Myocyte (in vitro differentiated cells): ENCODE measurements at places on chromosomes 2 and 18.
A peak's percentile ranks its signal among the peaks of the same experiment; 100 is the strongest.

DNA sequence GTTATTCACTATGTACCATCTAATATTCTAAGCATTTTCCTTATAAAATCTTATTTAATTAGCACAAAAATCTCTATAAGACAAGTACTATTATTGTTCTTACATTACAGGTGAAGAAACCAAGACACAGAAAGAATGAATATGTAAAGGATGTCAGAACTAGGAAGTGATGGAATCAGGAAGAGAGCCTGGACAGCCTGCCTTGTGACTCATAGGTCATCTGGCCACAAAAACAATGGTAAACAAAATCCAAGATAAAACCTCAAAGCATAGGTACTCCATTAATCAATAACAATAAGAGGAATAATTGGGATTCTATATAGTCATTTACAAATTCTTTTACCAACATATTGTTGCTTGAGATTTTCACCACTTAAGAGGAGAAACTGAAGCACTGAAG, 505.4 kb upstream of the PIK3C3 start:
- no peak for DNase-seq

GRCh38 chr2:1488851-1489250, 75.6 kb downstream of the TPO start:
- no peak for DNase-seq

- no peak for DNase-seq
Measured at GRCh38 chr2:105809097-105809473, 64.4 kb downstream of the NCK2 start.

DNA sequence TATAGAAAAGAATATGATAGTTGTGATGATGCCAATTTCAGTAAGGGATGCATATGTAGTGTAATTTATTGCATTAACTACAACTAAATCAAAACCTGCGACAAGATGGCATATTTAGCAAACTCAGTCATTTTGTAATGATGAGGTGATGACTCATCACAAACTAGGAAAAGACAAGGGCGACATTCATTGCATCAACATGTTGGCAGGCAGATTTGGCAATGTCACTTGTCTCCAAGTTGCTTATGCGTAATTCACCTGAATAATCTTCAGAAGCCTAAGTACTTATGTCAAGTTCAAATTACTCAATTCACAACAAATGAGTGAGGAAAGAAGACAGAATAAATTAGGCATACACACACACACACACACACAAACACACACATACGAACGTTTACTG, 273.2 kb upstream of the RGPD4 start:
- DNase-seq, result no peak

DNA sequence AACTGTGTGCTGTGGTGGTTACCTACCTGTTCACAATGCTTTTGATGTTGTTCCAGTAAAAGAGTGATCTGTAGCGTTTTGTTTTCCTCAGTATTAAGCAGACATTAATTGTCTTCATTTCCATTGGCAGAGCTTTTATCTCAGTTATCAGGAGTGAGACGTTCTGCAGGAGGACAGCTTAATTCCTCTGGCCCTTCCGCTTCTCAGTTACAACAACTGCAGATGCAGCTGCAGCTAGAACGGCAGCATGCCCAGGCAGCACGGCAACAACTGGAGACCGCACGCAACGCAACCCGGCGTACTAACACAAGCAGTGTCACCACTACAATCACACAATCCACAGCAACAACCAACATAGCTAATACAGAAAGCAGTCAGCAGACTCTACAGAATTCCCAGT, 78.3 kb downstream of the KCMF1 start:
- DNase-seq, result no peak

GRCh38 chr2:25373269-25373981, 31.7 kb upstream of the DNMT3A start:
- DNase-seq, result peak; percentile 69

DNA sequence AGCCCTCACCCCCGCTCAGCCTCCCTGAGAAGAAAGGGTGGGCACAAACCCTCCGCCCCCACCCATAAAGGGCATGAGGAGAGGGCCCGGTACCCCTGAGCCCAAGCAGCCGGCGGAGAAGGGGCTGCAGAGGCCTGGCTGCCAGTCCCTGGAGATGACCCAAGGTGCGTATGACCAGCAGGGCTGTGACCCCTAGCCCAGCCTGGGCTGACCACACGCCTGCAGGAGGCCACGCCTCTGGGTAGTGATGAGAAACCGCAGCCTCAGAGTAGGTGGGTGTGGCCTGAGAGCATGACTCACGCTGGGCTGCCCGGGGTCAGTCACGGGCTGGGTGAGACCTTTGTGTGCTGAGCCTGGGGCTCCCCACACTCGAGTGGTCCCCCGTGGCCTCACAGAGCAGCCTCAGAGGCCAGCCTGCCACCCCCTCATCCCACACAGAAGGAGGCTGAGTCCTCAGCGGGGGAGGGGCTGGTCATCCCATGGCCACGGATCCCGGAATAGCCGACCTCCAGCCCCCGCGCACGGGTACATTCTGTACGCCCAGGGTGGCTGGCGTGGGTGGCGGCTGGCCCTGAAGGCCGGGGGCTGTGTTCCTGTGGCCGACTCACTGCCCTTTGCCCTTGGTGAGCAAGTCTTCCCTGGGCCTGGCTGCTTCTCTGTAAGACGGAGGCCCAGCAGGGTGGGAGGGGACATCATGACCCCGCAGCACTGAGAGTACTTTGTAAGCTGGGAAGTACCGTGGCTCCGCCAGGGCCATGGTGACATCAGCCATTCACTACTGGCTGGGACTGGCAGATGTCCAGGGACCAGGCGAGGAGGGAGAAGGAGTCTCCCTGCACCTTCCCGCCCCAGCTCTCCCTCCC, 110.8 kb upstream of the OTOS start:
- DNase-seq, result peak; percentile 95

DNA sequence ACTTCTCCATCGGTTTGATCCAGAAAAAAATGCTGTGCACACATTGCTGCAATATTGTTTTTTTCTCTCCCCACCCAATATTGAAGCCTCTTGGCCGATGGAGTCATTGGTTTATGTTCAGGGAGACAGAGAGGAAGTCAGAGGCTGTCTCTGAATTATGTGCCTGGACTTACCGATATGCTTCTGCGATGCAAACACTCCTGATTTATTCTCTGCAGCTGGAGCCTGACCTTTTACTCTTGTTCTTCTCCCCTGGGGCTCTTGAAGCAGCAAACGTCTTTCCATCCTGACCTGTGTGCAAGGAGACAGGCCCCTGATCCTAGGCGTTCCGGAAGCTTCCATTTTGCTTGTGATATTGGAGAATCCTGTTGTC, 99.6 kb downstream of the PTGR3 start:
- DNase-seq, result no peak

- no peak for DNase-seq
Measured at GRCh38 chr2:98463551-98463971, 18.9 kb downstream of the INPP4A start.

DNA sequence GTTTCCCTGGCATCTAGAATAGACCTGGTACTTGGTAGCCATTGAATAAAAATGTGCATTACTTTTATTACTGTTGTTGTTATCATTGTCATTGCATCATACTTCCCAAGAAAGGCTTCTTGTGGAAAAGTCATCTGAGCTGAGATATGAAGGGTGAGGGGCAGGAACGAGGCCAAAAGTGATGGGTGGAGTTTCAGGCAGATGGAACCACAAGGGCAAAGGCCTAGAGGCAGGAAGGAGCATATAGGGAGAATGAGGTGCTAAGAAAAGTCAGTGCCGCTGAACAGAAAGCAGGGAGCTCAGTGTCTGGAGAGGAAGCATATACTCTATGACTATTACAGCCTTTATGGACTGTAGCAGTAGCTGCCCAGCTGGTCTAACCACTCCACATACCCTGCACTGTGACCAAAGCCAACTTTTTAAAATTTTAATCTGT, 219.3 kb downstream of the SPP2 start:
- no peak for DNase-seq

DNA sequence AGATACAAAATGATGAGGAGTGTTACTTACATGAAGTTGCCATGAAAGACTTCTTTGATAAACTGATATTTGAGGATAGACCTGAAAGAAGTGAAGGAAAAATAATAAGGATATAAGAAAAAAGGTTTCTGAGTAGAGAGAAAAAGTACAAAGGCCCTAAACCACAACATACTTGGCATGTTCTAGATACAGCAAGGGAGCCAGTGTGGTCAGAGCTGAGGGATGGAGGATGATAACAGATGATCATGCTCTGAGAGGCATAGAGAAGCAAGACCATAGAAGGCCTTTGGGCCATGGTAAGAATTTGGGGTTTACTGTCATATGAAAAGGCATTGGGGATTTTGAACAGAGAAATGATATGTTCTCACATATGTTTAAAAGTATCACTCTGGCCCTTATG, 424.1 kb upstream of the CHST9 start:
- peak; percentile 36 for DNase-seq

GRCh38 chr18:77131100-77131651, 1.4 kb downstream of the MBP start:
- no peak for DNase-seq

DNA sequence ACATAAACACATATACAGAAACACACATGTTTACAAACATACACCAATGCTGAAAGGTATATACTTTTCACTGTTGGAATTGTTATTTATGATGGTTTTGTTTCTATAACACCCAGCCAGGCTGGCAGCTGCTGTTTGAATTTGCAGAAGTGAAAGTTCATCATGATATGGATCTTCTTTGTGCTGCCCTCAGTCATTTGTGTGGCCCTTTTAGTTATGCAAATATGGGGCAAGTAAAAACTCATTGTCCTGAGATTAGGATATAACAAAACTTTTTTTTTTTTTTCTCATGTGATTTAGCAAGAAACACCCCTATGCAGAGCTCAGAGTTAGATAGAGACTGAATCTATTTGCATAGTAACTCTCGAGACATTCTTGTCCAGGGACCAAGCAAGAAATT, 714.1 kb downstream of the KCNJ3 start:
- DNase-seq, result no peak

GRCh38 chr2:100620481-100620880, 57.7 kb downstream of the PDCL3 start:
- DNase-seq, result no peak

- DNase-seq, result no peak
Measured at GRCh38 chr2:239959059-239959971, 65.8 kb downstream of the NDUFA10 start.

DNA sequence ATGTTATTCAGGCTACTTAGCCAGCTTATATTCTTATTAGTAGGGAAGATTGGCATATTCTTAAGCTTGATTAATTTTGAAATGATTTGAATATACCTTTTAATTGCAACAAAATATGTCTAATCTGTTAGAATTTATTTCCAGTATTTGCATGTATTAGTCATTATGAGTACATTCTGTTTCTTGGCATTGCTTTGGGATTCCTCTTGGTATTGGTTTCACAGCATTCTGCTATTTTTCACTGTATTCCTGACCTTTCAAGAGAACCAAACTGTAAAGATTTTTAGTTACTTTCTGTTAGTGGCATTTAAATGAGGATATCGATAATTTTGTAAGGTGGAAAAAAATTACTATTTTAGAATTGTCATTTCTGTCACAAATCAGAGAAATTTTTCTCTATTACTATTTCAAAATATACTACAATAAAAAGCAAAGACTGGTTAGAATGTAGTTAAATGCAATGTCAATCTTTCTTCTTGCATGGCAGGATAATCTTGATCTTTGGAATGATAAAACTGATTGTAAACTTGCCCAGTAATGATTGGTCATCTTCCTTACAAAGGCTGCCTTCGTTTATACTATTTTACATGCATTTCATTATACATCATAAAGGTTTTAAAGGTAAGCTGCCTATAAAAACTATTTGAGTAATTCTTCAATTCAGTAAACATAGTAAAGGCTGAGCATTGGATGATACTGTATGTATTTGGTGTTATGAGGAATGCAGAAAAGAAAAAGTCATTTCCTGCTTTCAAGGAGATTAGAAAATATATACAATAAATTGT, 86.1 kb downstream of the SLC4A10 start:
- no peak for DNase-seq

DNA sequence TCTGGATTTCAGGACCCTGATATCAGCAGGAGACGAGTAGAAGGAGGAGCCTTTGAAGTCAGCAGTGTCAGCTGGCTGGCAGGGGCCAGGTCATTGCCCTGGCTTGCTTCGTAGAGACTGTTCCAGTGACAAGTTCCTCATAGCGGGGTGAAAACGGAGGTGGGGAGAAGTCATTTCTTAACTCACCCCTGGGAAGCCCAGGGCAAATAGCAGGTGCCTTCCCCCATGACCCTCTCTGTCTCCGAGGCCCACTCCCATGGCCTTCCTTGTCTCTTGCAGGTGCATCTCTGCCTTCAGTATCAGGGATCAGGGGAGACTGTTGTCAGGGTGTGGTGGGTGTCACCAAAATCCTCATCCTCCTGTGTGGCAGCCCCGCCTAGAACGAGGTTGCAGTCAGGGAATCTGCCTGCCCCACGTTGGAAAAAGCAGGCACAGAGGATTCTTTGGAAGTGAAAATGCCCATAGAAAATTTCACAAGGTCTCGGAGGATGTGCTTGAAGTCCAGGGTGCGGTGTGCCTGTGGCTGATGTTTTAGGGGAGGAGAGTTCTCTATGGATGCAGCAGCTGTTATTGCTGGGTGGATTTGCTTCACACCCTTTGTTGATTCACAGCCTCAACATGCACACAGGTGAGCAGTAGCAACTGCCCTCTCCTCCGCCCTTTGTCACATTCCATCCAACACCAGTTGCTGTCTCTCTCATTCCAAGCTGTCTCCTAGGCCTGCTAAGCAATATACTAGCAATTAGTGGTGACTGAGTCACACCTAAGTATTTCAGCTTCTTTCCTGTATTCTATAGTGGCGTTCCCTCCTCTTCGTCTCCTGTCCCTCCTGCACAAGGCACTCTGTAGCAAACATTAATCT, 142.6 kb upstream of the FHL2 start:
- peak; percentile 57 for DNase-seq

- no peak for DNase-seq
Measured at GRCh38 chr18:78720456-78721237, 259.0 kb upstream of the SALL3 start.

DNA sequence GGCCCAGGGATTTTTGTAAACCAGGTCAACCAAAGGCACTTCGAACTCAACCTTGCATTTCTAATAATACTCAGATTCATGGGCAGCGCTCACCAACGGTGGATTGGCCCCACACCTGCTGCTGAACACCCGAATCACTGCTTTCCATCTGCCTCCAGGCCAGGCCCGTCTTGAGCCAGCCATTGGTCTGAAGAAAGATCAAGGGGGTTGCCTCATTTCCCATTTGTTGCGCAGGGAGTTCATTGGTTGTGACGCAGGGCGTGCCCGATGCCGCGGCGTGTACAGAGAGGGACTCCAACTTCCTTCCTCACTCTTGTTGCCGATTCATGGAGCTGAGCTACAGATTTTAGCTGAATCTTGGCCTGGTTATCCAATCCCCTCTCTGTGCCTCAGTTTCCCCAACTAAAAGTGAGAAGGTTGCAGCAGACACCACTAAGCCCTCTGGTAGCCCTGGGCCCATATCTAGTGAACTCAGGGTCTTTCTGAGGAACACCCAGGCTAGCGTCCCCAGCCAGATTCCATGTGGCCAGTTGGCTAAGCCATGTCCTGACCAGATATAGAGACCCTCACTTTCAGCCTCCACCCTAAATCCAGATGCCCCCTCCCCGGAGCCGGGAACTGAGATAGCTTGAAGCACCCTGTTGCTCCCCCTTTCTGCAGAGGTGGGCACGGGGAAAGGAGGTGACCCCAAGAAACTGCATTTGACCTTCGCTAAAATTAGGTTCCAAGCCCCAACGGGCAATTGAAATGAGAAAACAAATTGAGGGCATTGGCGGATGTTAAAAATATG, 60.9 kb upstream of the HPCAL1 start:
- DNase-seq, result no peak

- no peak for DNase-seq
Measured at GRCh38 chr18:73893880-73894279, 253.8 kb downstream of the FBXO15 start.
